Stimulated activated CD8-positive, alpha-beta memory T cell treated with anti-CD3 and anti-CD28 coated beads, Interleukin-7, amount 100 ng/mL, for 1 hour (primary cell): ENCODE measurements at places on chromosomes 3 and 15.

DNA sequence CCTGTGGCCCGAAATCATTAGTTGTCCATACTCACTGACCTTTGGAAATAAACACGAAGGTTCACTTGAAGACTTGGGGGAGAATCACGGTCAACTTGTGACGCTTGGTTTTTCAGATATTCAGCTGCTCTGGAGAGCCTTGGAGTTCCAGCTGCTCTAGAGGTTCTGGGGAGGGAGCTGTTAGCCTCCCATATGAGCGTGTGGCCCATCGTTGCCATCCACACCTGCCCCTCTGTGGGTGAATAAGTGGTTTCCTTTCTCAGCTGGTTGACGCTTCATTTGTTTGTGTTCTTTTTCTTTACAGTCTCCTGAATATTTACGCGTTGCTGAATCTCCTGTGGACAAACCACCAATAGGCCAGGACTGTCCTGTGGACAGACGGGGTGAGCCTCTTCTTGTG lies 35.6 kb downstream of the APBA2 start:
- no peak for DNase-seq

DNA sequence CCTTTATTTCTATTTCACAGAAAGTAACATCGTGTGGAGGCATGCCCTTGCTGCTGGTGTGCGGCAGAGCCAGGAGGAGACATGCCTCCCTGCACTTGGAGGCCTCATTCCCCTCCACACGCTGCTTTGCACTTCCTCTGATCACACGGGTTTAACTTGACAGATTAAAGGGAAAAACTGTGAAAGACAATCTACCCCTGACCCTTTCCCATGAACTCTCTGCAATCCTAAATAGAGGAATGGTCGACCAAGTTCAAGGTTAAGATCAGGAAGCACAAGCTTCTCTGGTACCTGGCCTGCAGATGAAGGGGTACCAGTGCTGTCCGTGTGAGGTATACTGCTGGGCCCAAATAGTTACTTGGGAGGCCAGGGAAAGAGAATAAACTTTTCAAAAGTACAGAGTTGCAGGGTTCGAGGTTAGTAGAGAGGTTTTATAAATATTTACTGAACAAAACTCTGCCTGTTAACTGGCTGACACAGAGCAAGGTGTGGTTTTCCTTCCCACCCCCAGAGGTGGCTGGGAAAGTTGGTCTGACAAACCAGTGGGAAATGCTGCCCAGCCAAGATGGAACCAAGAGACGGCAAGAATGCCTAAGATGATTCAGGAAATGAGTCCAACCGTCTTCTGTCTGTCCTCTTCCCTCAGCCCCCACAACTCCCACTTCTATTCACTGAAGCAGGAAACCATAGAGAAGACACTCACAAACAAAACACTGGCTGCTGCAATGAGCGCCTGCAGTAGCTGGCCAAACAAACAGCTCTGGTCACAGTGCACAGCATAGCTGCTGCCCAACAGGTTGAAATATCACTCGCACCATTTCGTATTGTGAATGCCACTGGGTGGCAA lies 79.6 kb downstream of the IGF2BP2 start:
- no peak for DNase-seq

GRCh38 chr3:193130576-193130975 lies 110.4 kb upstream of the PLAAT1 start:
- DNase-seq = no peak

DNA sequence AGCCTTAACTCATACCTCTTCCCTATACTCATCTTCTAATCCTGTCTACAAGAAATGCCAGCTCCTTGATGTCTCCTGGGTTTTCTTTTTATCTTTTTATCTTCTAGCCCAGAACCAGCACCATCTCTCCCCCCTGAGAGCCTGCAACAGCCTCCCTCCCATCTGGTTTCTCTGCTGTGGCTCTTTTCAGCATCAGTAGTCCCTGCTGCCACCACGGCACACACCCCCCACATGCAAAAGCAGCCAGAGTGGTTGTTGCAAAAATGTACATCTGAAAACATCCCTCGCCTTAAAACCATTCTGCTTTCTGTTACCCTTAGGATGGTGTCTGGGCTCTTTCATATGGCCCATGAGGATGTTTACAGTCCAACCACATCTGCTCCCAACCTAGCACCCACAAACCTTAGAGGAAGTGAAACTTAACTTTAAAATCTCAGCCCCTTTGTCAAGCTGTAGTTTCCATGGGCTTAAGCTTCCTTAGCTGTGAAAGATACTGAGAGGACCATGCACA lies 775 bp downstream of the TTC21A start:
- no peak for DNase-seq
